ENCODE measurements at places on chromosomes 7 and 10. TPM values are rescaled to one million over a fixed set of nuclear protein-coding genes. Genes with fewer than 3 reads are reported as not detected.
A peak's percentile ranks its signal among the peaks of the same experiment; 100 is the strongest.

STEAP2 gene
- 2.5 TPM for total RNA-seq

DNA sequence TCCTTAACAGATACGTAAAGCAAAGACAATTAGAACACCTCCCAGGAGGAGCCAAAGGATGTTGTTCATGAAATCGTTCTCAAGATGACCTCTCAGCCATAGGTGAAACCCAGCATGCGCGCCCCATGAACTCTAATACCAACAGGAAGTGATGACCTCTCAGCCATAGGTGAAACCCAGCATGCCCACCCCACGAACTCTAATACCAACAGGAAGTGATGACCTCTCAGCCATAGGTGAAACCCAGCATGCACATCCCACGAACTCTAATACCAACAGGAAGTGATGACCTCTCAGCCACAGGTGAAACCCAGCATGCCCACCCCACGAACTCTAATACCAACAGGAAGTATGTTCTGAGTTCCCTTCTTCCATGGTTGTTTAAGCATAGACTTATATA is 205.2 kb upstream of the ADARB2 start:
- DNase-seq: no peak

- DNase-seq: no peak
These were observed 3.7 kb downstream of the NACAD start for GRCh38 chr7:45084901-45085618.

DNA sequence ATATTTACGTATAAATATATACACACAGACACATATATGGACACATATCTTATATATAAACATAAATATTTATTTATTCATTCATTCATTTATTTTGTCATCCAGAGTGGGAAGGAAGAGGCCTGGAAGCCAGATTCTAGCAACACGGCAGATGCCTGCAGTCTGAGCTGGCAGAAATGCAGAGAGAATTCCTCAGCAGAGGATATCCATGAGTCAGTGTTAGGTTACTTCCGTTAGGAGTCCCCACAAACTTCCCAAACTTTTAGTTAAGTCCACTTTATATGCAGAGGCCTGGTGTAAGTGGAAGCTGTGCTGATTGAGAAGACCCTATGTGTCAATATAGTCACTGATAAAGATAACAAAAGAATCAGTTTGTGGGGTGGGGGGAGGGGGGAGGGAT is 89.6 kb downstream of the PPP1R17 start:
- peak; percentile 90 for DNase-seq

DNA sequence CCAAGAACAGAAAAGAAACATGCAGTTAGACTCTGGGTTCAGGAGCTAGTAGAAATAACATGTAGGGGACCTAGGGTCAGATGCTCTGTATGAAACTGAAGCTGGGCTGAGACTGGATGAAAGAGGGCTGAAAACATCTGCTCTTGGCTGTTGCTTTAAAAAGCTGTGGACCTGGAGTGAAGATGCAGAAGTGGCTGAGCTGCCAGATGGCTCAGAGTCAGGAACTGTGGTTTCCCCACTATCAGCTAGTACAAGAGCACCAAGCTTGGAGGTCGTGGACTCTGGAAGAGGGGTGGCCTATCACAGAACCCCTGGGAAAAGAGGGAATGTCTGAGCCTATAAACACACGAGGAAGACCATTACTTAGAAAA is 5.9 kb downstream of the ADK start:
- DNase-seq: no peak

- no peak for DNase-seq
These were observed 174.0 kb downstream of the GFRA1 start for GRCh38 chr10:116099023-116099420.

DNA sequence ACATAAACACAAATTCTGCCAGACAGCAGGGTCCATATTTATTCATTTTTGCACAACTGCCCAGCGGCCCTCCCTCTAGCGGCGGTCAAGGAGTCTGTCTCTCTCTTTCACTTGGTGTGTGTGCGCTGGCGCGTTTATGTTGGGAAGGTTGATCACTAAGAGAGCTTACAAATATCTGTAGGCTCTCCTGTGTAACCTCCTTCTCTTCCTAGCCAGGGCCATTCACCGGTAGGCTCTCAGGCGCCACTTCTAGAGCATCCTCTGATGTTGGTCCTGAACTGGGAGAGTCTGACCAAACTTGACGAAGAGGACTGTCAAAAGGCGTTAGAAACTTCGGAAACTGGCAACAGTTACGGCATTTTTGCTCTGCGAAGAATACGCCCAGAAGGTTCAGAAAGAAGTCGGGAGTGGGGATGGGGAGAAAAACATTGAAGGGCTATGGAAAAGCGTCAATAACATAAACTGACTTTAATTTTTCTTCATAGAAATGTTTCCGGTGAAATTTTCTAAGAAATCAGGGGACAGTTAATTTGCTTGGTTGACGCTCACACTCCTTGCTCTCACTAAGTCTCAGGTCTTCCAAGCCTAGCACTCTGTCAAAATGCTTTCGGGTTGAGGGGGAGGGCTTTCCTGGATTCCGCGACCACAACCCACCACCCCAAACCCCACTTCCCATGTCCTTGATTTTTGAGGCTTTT is 731.1 kb downstream of the ZWINT start:
- peak; percentile 5 for DNase-seq

GPR85 gene
- 7.0 TPM for total RNA-seq

GRCh38 chr10:87873656-87874055 is 10.2 kb downstream of the PTEN start:
- DNase-seq: no peak

GRCh38 chr10:10320956-10321355 is 696.7 kb upstream of the CELF2 start:
- DNase-seq: no peak

DNA sequence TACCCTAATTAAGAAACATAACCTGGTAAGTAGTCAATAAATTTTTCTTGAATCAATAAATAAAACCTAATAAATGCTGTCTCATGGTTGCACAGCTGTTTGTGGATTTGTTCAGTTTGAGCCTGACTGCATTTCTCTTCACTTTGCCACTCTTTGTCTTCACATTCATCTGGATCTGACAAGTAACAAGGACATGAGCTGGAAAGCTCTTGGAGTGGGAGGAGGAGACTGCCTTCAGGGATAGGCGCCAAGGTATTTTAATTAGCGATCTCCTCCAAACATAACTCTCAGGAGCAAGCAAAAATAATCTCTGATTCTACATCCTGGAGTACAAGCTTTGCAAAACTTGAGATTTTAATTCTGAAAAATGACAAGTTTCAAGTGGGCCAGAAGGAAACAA is 251.0 kb downstream of the BMPER start:
- peak; percentile 72 for DNase-seq

PRKAG2 gene
- 59.7 TPM for total RNA-seq

FGFBP3 gene
- total RNA-seq: 0.38 TPM

HOGA1 gene
- 6.3 TPM for total RNA-seq

LRRN3 gene
- total RNA-seq: not detected

CYP2E1 gene
- not detected for total RNA-seq

HOXA11 gene
- 1.2 TPM for total RNA-seq

DNA sequence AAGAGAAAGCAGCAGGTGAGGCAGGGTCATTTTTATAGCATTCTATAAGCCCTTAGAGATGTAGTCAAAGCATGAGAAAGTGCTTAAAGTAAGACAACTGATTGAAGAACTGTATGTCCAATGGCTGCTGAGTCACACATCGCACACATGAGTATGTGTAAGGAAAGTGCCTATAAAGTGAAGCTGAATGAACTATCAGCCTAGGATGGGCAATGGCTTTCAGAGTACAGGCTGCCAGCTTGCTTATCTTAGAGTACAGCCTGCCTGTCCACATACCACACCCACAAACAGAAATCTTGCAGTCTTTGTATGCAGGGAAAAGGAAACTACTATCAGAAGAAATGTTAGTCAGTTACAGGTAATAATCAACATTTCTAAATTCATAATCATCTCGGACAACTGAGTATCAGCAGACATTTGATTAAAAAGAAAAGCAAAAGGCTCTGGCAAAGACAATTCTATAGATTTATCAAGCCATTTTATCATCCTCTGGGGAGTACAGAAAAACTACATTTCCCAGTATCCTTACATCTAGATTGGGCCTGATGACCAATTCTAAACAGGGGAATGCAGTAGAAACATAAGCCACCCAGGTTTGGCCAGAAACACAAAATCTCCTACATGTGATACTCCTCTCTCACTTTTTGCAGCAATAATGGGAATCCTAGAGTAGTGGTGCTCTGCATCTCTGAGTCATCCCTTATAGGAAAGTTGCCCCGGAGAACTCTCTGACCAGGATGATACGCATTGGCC is 16.2 kb upstream of the EPHB6 start:
- no peak for DNase-seq

MYO3A gene
- total RNA-seq: not detected

DNA sequence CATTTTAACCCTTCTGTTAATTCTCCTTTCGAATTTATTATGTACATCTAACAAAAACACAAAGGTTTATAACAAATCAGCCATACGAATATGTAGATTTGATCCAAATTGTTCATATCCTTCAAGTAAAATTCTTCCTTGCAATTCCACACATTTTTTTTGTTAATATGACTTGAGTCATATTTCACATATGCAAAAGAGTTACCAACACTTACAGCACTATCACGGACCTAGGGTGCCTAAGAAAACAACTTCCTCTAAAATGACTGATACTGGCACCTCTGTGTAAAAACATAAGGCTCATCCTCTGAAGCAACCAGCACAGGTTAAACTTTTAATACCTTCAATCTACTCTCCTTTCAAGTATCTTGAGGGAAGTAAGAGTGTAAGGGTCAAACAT is 451.8 kb downstream of the SEMA3D start:
- no peak for DNase-seq

PDE6C gene
- total RNA-seq: not detected

TMEM184A gene
- total RNA-seq: 3.6 TPM

- DNase-seq: peak; percentile 74
These were observed 907 bp upstream of the IFRD1 start for GRCh38 chr7:112449353-112449752.

GRCh38 chr7:57216340-57216739 is 84.1 kb upstream of the ZNF479 start:
- no peak for DNase-seq

DNA sequence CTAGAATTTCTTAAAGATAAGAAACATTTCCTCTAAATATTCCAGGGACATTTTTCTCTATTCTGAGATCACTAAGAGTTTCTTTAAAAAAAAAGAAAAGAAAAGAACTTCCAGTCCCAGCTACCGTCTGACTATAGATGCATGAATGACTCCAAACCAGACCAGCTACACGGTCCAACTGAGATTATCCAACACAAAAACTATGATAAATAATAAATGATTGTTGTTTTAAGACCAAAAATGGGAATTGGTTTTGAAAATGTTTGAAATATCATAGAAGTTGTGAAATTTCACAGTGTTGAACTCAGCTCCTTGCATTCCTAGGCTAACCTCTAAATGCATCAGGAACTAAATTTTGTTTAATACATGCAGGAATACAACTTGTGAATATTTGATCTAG is 1619.6 kb upstream of the LRRTM3 start:
- no peak for DNase-seq

Measured in A172 (cell line).